Stimulated activated CD4-positive, alpha-beta T cell treated with anti-CD3 and anti-CD28 coated beads, Interleukin-1b, Interleukin-23, amount 100 ng/mL, for 1 hour (primary cell): ENCODE measurements at places on chromosomes 6 and 20.

DNA sequence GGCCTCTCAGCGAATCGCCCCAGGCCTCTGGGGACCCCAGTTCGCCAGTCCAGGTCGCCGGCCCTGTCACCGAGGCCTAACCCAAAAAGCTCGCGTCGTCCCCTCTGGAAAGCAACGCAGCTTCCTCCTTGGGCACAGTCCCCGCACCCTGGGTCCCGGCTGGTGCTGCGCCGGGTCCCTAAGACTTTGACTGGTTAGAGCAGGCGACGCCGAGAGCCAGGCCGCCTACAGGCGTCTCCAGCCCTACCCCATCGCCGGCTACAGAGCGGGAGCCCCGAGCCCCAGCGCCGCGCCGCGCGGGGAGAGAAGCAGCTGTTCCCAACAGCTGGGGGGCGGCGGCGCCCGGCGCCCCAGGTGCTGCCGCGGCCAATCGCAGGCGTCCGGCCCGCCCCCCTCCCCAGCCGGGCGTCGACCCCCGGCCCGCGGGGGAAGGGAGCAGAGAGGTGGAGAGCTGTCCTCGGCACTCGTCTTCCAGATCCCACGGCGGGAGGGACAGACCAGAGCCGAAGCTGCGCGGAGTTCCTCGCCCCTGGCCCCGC, 540 bp upstream of the RBM24 start:
- DNase-seq: no peak

- DNase-seq: no peak
Observed at GRCh38 chr20:13183005-13183404, 38.1 kb upstream of the ISM1 start.

DNA sequence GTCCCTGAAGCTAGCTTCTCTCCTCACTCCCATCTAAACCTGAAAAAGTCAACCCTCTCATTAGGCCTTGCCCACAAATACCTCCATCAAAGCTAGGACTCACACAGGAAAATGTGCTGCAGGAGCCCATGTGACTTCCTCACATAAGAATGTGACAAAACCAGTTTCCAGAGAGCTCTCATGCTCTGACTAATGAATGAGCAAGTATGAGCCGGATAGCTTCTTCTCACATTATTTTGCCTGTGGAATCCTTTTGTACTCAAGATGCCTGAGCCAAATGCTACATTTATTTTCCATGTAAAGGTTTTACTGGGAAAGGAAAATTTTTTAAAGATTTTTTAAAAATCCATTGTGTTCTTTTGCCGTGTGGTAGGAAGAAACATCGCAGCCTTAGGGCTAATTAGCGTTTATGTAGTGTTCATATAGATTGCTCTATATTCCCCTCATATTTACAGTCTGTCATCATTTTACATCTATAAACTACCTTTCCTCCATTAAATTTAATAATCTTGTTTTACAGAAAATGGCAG, 68.6 kb upstream of the CCN6 start:
- DNase-seq: no peak

- no peak for DNase-seq
Observed at GRCh38 chr6:2259574-2259973, 14.2 kb upstream of the GMDS start.

- no peak for DNase-seq
Observed at GRCh38 chr6:156890627-156891314, 113.6 kb downstream of the ARID1B start.
